ENCODE measurements at places on chromosomes 7 and 10. TPM values are rescaled to one million over a fixed set of nuclear protein-coding genes. Genes with fewer than 3 reads are reported as not detected.
A peak's percentile ranks its signal among the peaks of the same experiment; 100 is the strongest.

CYP2C18 gene
- 0.17 TPM for total RNA-seq

GGCT gene
- 60.6 TPM for total RNA-seq

GHRHR gene
- not detected for total RNA-seq

STEAP1 gene
- total RNA-seq, result 18.8 TPM

GCK gene
- 0.34 TPM for total RNA-seq

ACHE gene
- 1.8 TPM for total RNA-seq

ZNF783 gene
- 12.5 TPM for total RNA-seq

IDI2 gene
- not detected for total RNA-seq

CYP3A7 gene
- total RNA-seq, result not detected

OPN4 gene
- total RNA-seq, result not detected

DGKI gene
- 0.15 TPM for total RNA-seq

BICC1 gene
- not detected for total RNA-seq

CH25H gene
- not detected for total RNA-seq

TMED4 gene
- 67.3 TPM for total RNA-seq

ANKRD2 gene
- 0.15 TPM for total RNA-seq

DNA sequence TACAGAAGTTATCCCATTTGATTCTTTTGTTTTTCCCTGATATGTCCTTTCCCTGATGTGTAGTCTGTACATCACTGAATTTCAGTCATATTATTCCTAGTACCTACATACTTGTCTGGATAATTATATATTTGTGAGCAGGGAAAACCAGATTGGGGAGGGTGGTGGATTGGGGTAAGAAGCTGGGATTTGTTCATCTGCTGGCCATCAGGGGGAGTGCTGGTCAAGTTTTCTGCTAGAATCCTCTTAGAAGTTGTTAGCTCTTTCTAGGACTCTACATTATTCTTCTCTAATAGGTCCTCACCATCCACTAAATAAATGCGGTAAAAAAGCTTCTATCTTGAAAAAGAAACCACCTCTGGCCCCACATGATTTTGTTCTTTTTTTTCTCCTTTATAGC is 232.7 kb upstream of the TAC1 start:
- peak; percentile 29 for DNase-seq

GRCh38 chr7:140926021-140926817 is 1.5 kb upstream of the BRAF start:
- DNase-seq, result no peak

- DNase-seq, result no peak
Observed at GRCh38 chr7:110007320-110008063, 1083.4 kb upstream of the LRRN3 start.

DNA sequence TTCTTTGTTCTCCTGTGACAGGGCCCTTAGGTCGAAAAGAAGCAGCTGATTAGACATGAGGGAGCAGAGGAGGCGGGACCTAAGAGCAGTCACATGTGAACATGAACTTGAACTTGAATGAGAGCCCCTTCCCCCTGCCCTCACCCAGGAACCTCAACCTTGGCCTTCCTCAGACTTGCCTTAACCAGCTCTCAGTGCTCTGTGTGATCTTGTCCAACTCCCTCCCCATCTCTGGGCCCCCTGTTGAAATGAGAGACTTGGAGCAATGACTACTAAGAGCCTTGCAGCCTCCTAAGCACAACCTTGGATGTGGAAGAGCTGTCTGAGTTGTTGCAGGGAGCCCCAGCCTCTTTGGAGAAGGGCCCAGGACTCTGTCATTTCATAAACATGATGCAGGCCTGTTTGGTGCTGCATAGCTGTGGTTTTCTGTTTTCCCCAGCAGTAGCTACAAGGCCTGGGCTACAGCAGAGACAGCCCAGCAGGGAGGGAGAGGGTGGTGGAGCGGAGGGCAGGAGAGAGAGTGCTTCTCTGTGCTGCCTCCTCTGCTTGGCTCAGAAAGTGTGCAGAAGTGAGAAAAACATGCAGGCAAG is 123.9 kb upstream of the ZMIZ1 start:
- no peak for DNase-seq

GRCh38 chr7:117871778-117872538 is 1.3 kb downstream of the CTTNBP2 start:
- no peak for DNase-seq

GRCh38 chr7:14446829-14447228 is 455.7 kb downstream of the DGKB start:
- no peak for DNase-seq

GRCh38 chr10:79181227-79181626 is 112.5 kb downstream of the ZMIZ1 start:
- no peak for DNase-seq

- no peak for DNase-seq
Observed at GRCh38 chr7:7256731-7257274, 74.5 kb downstream of the C1GALT1 start.

DNA sequence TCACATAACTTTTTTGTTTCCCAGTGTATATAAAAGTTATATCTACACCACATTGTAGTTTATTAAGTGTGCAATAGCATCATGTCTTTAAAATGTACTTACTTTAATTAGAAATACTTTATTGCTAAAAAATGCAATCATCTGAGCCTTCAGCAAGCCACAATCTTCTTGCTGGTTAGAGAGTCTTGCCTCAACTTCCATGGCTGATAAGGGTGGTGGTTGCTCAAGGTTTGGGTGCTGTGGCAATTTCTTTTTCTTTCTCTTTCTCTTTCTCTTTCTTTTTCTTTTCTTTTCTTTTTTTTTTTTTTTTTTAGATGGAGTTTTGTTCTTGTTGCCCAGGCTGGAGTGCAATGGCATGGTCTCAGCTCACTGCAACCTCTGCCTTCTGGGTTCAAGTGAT is 360.0 kb downstream of the MAGI2 start:
- no peak for DNase-seq

- DNase-seq, result no peak
Observed at GRCh38 chr7:12237007-12237406, 25.9 kb downstream of the TMEM106B start.

DNA sequence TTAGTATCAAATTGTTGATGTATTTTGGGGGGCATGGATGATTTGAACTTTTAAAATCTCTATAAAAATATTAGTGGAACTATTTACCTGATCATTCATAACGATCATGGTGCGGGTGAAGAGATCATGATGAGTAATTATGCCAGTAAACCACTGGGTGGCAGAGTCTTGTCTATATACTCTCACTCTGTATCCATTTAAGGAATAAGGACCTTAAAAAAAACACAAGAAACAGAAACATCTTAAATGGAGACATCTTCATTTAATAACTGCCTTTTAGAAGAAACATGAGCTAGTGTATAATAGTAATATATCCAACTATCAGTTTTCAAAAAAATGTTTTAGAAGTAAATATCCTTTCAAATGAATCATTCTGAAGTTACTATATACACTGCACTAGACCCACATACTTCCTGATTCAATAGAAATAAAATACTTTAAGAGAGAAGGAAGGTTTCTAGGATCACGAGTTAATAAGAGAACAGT is 84.0 kb downstream of the NRBF2 start:
- DNase-seq, result peak; percentile 27

DNA sequence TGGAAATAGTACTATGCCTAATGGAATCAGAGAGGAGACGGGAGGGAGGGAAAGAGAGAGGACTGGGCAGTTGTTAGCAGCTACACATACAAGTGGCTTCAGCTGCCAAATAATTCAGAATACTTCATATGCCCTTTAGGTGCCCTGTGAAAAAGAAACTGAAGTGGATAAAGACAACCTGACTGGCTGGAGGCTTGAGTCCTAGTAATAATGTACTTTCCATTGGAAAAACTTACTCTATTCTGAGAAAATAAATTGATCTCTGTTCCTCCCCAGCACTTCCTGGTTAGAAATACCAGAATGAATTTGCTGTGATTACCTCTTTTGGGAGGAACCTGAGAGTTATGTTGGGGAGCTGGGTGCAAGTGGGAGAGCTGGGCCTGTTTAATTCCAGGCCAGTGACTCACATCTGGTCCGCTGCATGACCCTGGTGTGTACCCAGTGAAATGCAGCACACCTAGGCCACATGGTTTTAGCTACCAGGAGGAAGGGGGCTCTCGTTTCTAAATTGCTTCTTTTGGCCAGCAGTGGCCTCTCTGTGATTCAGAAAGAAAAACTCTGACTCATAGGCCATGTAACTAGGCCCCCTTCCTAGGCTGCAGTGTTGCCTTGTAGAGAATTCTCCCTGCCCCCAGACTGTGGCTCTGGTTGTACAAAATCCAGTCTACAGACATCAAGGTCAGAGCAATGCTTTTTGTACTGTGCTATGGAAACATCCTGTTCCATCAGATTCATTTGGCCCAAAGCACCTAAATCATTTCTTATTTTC is 6.5 kb downstream of the AGFG2 start:
- DNase-seq, result peak; percentile 81

GRCh38 chr10:47456794-47457527 is 27.0 kb downstream of the ANXA8 start:
- no peak for DNase-seq

DNA sequence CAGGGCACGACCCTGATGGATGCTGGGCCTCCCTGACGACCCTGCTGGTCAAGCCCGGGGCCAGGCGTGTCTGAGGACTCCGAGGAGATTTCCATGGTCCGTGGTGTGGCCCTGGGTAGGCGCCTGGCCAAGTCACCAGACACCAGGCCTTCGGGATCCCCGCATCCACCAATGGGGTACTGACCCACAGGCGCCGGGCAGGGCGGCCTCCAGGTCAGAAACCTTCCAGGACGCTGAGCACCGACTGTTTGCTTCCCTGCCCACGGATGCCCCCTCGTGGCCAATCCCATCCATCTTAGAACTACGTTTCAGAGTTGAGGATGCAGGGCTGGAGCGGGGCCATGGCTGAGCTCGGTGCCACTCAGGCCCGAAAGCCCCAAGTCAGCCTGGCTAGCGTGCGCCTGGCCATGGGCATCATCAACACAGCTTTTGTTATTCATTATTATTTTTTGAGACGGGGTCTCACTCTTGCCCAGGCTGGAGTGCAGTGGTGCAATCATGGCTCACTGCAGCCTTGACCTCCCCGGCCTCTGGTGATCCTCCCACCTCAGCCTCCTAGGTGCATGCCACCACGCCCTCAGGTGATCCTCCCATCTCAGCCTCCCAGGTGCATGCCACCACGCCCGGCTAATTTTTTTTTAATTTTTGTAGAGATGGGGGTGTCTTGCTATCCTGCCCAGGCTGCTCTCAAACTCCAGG is 7.1 kb upstream of the AMZ1 start:
- peak; percentile 56 for DNase-seq

GRCh38 chr10:90642136-90642535 is 215.7 kb downstream of the HTR7 start:
- no peak for DNase-seq

DNA sequence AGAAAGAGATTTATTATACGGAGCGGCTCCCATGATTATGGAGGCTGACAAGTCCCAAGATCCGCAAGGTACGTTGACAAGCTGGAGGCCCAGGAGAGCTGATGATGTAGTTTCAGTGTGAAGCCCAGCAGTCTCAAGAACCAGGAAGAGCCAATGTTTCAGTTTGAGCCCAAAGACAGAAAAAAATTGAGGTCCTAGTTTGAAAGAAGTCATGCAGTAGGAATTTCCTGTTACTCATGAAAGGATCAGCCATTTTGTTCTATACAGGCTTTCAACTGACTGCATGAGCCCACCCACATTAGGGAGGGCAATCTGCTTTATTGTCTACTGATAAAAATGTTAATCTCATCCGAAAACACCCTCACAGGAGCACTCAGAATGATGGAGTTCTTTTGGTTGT is 51.5 kb downstream of the CCDC71L start:
- DNase-seq, result no peak

GRCh38 chr10:101223274-101224059 is 5.8 kb downstream of the LBX1 start:
- DNase-seq, result no peak

DNA sequence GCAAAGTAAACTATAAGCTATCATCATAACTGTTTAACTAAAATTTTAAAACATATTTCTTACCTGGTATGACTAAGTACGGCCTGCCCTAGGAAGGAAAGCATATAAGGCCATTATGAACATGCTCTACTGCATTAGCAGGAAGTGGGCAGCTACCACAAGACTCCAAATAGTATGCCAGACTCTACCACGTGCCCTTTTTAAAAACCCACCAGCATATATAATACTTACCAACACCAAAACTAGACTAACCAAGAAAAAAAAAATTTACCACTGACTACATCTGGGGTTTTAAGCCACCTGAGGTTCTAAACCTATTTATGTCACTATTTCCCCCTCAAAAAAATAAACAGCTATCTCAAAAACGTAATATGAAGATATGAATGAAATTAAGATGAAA is 30.1 kb downstream of the NUDCD3 start:
- no peak for DNase-seq

DNA sequence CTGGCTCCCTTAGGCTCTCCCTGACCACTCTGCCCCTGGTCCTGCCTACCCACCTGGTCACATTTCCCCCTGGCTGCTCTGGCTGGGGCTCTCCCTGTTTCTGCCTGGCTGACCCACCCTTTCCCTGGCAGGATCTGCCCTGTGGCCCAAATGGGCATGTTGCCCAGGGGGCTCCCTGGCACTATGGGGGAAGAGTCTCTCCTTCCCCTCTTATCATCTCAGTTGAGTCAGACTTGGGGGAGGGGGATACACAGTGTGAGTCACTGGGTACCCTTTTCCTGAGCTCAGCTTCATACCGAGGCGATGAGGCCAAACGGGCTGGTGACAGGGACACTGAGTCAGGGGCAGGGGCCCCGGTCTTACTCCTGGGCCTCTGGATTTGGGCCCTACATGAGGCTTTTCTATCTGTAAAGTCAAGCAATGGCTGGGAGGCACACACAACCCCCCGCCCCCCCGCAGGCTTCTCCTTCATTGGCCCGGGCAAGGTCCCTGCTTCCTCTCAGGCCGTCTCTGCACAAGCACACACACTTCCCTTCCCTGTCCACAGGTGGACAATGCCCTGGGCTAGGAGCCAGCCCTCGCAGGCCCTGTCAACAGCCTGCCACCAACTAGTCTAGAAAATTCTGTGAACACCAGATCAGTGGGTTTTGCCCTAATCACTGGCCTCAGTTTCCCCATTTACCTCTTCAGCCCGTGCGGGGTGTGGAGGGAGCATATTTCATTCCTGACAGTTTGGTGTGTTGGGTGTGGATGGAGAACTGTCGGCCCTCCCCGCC is 627 bp upstream of the FLNC start:
- DNase-seq, result no peak

Measured in HCT116 (cell line).